ENCODE measurements at places on chromosomes 13 and 19.

DNA sequence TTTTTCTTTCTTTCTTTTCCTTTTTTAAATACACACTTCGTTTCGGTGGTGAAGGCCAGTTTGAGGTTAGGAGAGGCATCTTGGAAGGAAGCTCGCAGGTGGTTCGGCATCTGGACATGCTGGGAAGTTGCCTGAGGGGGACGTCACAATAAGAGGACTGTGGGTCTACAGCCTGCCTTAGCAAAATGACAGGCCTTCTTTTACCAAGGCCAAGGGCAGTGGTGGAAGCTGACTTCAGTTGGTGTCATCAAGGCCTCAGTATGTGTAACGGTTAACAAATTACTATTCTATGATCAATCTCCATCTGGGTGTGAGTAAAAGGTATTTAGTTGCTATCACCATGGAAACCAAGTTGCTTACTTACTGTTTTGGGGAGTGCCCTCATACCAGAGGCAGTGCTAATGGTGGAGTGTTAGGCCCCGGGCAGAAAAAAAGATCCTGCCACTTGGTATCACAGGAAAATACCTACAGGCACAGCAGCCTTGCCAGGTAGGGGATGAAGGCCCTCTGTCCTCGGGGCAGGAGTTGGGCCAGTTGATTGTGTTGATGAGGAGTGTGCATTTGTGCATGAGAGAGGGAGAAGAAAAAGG is 10.3 kb downstream of the ACTN4 start:
- peak; percentile 47 for DNase-seq

DNA sequence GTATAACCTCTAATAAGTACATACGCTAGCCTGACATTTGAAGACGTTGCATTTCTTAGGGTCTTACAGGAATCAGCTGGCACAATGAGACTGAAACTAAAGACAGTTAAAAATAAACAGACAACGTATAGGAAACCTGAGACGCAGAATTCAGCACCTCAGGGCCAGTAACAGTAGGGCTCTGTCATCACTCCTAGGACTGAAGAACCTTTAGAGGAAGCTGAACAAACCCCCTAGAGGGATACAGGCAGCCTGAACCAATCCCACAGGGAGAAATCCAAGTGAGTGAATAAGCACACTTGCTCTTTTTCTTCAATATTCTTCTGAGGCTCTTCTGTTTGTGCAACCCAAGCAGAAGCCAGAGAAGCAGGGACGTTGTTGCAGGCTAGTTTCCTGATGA is 53.9 kb upstream of the KLHL1 start:
- DNase-seq, result no peak

- no peak for DNase-seq
Measured at GRCh38 chr19:15437355-15438123, 12.2 kb downstream of the WIZ start.

GRCh38 chr13:74037762-74038161 is 96.4 kb downstream of the KLF12 start:
- no peak for DNase-seq
